ENCODE measurements at places on chromosomes 12 and 14. TPM values are rescaled to one million over a fixed set of nuclear protein-coding genes. Genes with fewer than 3 reads are reported as not detected.
A peak's percentile ranks its signal among the peaks of the same experiment; 100 is the strongest.

The RILPL2 gene
- total RNA-seq = 2.5 TPM

The GPRC5D gene
- not detected for total RNA-seq

The C14orf39 gene
- total RNA-seq = 0.10 TPM

The ART4 gene
- not detected for total RNA-seq

The OASL gene
- 0.17 TPM for total RNA-seq

The CCDC184 gene
- total RNA-seq = 1.1 TPM

The NDRG2 gene
- total RNA-seq = 3.4 TPM

The HOTAIR gene
- not detected for total RNA-seq

The IFT81 gene
- 10.9 TPM for total RNA-seq

The NUAK1 gene
- total RNA-seq = 13.4 TPM

The RD3L gene
- not detected for total RNA-seq

The CKAP4 gene
- 94.6 TPM for total RNA-seq

DNA sequence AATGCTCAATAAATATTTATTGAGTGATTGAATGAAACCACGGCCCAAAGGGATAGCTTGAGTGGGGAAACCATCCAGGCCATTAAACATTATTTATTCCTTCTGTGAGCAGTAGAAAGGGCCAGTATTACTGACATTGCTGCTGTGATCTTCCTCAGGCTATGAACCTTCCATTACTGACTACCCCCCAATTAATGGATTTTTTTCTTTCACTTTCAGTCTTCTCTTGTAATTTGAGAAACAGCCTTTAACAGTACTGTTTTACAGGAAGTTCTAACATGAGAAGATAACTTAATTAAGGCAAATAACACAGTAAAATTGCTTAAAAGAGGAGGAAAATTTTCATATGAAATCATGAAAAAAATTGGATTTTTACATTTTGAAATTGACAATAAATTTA lies 629.5 kb downstream of the TRHDE start:
- no peak for DNase-seq

- no peak for DNase-seq
These were observed 12.5 kb downstream of the IFNG-AS1 start for GRCh38 chr12:68001486-68002466.

DNA sequence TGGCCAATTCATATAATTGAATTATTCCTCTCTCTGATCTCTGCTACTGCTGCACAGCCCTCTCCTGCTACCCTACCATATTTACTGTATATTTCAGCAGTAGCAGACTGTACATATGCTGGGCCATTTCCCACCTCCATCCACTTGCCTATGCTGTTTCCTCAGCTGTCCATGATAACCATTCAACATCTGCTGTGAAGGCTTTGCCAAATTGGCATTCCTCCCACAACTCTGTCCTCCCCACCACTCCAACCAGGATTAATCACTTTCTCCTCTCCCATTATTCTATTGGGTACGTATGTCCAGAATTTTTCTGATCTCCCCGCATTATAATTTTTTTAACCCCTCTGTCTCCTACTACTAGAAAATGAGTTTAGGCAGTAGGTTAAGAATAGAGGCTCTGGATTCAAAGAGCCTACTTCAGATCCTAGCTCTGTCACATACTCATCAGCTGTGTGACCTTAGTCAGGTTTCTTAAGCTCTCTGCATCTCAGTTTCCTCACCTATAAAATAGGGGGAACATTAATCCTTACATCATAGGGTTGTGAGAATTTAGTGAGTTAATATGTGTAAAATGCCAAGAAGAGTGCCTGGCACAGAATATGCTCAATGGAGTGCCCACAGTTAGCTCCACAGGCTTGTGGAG lies 123.3 kb downstream of the KICS2 start:
- DNase-seq = no peak

- no peak for DNase-seq
These were observed 2.9 kb upstream of the TDRD9 start for GRCh38 chr14:103925316-103925715.

DNA sequence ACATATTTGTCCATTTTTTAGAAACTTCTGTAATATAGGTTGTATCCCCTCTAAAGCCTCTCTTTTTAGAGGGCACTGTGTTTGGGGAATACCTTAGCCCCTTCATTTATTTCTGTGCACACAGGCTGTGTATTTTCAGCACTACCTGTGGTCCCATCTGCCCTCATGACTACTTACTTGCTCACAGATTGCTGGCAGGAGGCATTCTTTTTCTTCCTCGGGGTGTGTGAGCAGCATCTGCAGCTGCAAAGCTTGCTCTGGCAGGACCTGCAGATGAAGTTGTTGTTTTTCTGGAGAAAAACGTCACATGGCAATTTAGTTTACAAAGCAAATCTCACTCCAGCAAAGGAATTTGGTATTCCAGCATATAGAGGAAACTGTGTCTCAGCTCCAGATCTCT lies 24.3 kb downstream of the ANG start:
- DNase-seq = no peak

DNA sequence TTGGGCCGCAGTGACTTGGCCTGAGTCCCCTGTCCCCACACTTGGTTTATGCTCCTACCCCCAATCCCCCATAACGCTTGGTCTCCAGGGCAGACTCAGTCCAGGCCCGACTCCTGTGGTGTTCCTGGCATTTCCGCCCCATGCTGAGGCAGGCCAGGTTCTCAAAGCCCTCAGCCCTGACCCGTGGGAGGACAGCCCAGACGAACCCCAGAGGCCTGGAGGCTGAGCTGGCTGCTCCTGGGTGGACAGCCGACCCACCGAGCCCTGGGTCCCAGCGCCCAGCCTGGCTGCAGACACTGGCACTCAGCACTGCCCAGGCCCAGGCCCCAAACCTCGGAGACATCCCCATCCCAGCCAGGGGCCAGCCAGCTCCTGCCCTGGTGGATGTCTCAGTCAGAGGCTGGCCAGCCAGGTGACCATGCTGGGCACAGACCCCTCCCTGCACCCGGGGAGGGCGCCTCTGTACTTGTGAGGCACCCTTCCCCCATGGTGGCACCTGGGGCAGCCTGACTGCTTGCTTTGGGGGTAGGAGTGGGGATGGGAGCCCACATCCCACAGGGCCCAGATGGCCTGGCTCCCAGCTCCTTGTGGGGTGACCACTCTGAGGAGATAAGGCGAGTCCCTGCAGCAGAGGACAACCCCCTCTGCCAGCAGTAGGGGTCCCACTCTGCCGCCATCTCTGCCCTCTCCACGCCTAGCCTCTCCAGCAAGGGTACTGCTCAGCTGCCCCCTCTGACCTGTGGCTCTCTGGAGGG lies 1.4 kb downstream of the PLD4 start:
- no peak for DNase-seq

GRCh38 chr14:33120966-33121365 lies 182.3 kb downstream of the NPAS3 start:
- DNase-seq = no peak

DNA sequence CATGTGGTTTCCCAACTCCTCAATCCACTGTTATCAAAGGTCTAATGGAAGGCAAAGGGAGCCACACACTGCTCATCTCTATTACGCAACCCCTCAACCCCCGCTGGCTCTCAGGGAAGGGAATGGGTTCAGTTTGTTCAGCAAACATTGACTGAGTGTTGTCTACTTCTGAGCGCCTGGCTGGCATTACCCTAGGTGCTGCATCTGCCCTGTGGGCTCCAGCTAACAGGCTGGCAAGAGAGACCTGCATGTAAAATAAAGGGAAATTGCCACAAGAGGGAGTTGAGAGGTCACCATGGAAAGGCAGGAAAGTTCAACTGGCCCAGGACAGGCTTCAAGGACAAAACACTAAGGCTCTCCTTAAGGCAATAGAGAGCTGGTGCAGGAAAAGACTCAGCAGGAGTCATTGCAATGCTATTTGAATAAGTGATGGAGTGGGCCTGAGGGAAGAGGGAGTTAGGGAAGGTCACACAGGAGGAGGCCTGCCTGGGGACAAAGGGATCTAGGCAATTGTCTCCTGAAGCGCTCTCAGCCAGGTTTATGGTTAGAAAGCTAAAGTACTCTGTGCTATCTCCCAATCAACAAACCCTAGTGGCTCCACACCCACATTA lies 5.5 kb upstream of the ZNF740 start:
- DNase-seq = peak; percentile 44

GRCh38 chr12:22014783-22015144 lies 31.3 kb upstream of the CMAS start:
- DNase-seq = no peak

DNA sequence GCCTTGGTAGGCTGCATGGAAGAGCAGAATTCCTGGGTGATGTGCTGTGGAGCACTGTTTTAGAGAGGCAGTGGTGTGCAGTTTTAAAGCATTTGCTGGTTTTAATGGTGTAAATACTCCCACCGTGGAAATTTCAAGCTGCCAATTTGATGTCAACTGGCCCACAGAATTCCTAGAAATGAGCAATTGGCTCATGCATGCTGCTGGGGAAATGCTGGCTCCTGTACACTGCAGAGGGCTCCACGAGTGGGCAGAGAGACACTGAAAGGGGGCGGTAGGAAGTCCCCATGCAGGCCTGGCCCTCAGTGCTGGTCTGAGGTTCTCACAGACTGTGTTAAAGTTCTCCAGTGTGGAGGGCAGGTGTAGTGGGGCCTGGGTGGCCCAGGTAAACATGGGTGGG lies 99.4 kb upstream of the NTF3 start:
- DNase-seq = no peak

- no peak for DNase-seq
These were observed at the start of gene TMEM229B for GRCh38 chr14:67487937-67488893. Gene TMEM229B, minus strand, starts transcription at chr14:67488721. Its CDS starts 14,798 bp downstream, at chr14:67473923.

DNA sequence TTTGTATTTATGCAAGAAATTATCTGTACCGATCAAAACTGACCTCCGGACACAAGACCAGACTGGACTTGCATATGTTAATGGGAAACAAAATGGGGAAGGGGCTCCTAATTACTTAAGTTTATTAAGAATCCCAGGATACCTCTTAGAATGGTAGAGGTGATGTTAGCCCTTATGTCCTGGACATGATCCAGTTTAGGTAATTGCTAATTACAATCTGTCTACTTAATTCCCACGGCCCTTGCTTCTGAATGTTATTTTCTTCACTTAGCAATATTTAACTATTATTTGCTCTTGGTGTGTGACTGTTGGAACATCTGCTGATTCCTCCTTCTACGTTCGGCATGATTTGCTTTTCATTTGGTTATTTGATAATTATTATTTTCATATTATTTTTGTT lies 644.0 kb downstream of the DIO2 start:
- no peak for DNase-seq

DNA sequence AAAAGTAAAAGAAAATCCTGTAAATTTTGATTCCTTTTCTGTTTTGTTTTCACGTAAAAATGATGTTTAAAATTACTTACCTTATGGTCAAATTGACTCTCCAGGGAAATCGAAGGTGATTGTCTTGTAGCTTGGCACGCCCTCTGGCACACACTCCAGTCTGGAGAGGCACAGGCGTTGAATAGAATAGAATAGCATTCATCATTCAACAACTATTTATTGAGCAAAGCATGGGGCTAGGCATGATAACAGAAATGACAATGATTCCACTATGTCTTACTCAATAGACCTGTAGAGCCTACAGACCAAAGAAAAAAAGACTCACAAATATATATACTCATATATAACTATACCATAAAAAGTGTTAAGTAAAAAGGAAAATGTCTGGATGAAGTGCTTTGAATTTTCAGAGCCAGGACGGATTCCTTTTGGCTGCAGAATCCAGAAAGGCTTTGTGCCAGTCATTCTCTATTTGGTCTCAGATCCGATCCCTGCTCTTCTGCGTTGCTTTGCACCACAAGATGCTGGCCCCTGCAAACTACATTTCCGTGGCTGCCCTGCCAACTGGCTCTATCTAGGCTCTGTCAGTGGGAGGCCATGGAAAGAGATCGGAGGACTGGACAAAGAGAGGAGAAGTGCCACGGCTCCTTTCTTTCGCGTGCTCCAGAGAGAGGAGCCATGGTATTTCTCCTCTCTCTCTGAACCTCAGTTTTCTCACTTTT lies 231.8 kb downstream of the CRADD start:
- no peak for DNase-seq

- DNase-seq = no peak
These were observed 276.3 kb upstream of the CRY1 start for GRCh38 chr12:107369679-107370078.

- peak; percentile 100 for DNase-seq
These were observed 53.5 kb downstream of the PHLDA1 start for GRCh38 chr12:75977952-75978671.

DNA sequence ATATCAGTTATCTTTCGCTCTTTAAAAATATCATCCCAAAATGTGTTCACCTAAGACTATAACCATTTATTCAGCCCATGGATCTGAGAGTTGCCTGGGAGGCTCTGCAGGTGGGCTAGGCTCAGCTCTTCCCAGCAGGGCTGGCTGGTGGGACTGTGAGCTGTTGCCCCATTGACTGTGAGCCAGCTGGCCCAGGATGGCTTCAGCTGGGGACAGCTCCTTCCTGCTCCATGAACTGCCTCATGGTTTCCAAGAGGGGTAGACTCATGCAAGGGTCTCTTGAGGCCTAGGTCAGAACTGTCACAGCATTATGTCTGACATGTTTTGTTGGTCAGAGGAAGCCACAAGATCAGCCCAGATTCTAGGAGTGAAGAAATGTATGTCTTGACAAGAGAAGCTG lies 114.1 kb upstream of the E2F7 start:
- DNase-seq = no peak

DNA sequence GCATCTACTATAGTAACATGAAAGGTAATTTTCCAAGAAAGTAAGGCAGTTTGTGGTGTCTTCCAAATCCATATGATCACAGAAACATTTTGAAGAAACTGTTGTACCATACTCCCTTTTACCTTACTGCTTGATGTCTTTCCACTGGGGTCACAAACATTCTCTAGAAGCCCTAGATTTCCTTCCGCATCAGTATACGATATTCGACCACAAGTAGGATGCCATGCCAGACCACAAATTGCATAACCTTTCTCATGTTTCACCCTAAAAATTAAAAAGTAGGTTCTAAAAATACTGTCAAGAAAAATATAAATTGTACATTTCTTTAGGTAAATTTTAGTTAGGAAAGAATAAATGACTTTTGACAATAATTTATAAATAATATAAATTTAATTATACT lies 26.5 kb downstream of the WDHD1 start:
- no peak for DNase-seq

DNA sequence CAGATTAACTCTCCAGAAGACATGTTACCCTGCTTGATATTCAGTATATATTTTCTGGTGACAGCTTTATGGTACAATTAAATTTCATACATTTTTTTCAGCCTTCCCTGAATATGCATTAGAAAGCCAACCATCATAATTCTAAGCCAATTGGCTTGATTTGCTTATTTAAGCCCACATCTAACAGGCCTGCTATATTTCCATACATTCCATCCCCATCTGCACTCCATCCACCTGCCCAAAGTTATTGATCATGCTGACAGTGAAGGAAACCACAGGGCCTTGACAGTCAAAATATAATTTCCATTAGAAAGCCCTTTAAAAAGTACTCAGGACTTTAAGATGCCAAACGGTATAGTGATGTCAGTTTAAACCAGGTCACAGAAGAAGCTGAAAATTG lies 164.3 kb downstream of the GXYLT1 start:
- no peak for DNase-seq

GRCh38 chr12:127077262-127078045 lies 1189.5 kb upstream of the TMEM132C start:
- DNase-seq = no peak

GRCh38 chr14:89807151-89807550 lies 147.4 kb downstream of the EFCAB11 start:
- no peak for DNase-seq

- no peak for DNase-seq
These were observed 67.0 kb downstream of the PITPNM2 start for GRCh38 chr12:123083661-123084571.

- DNase-seq = no peak
These were observed 552.1 kb upstream of the FBXO33 start for GRCh38 chr14:39984323-39984722.

GRCh38 chr14:29846339-29847055 lies 81.2 kb downstream of the PRKD1 start:
- DNase-seq = no peak

Data from NCI-H460 (cell line).